ENCODE measurements at places on chromosomes 6 and 20.

DNA sequence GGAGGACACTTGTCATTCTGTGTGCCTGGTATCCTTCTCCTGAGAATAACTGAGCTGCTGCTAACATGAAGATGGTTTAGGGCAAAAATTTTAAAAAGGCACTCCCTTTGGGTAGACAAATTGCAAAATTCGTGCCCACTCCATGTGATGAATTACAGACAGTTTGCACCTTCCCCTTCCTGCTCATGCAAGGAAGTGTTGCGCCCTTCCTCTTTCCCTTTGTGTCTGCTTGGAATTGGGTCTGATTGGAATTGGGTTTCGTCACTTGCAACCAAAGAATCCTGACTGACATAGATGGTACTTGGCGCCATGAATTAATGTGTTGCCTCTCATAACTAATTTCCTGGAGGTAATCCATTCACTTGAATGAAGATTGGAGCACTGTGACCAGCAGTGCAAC, 62.3 kb upstream of the SHLD1 start:
- DNase-seq: no peak

DNA sequence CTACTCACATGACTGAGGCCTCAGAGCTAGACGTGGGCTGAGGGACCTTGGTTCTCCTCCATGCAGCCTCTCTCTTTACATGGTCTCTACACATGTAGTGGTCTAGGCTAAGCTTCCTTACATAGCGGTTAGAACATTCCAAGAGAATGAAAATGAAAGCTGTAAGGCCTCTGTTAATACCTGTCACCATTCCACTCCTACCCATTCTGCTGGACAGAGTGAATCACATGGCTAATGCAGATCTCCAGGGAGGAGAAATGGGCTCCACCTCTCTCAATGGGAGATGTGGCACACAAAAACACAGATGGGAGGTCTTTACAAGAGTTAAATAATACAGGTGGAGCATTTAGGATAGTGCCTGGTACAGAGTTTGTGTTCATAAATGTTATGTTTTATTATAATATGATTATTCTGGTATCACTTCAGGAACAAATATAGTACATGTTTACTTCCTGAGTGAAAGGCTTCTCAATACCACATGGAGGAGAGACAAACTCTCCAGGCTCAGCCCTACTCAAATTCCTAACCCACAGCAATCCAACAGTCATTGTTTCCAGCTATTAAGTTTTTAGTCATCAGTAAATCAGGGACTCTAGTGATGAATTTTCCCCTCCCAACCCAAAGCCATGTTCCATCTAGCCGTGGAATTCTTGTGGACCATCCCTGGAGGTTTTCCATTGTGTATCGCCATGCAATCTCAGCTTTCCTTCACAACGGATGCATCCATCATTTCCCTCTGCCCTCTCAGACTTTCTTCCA, 57.9 kb downstream of the ISM1 start:
- no peak for DNase-seq

GRCh38 chr6:148495029-148495428, 152.4 kb downstream of the SASH1 start:
- DNase-seq: no peak

- no peak for DNase-seq
Observed at GRCh38 chr20:15945289-15945688, 628.0 kb downstream of the KIF16B start.

DNA sequence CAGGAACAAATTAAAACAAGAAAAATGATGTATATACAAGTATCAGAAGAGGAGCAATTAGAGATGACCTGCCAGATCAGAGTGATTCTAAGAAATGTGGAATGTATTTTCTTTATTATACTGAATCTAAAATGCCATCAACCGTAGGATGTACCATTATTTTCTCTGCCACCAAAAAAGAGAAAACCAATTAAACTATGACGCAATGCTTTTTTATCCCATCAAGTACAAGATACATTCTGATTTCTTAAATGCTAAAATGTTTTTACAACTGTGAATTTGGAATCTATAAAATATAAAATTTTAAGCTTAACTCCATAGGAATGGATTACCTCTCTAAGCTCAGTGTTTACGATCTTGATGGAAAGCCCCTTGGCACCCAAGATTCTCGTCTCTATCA, 85.9 kb downstream of the PHACTR1 start:
- DNase-seq: no peak

Measured in CMK (cell line).